Kidney glomerular epithelial cell (primary cell): ENCODE measurements at places on chromosomes 6 and 20.

DNA sequence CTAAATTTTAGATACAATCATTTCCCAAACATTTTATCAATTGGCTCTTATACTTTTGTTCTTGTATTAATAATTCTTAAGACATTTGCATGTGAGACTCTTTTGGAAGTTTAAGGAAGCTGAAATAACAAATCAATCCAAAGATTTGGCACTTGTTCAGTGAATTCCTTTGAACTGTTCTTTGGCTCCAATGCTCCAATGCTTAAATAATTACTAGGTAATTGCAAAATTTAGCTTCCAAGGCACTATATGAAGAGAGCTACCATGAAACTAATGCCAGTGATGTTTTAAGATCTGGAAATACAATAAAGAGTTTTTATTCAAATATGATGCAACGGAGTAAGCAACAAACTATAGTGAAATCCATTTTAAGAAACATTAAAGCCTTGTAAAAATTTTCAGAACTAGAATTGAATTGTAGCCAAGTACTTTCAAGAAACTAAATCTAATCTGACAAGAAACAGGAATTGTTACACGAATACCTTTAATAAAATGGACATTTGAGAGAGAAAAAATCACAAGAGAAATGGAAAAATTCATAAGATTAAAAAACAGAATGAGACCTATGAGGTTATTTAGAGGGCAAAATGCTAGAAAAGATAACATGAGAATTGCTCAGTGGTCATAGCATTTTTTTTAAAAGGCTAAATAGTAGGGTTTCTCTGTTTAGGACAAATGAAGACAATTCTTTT lies 43.6 kb upstream of the SMLR1 start:
- no peak for DNase-seq

DNA sequence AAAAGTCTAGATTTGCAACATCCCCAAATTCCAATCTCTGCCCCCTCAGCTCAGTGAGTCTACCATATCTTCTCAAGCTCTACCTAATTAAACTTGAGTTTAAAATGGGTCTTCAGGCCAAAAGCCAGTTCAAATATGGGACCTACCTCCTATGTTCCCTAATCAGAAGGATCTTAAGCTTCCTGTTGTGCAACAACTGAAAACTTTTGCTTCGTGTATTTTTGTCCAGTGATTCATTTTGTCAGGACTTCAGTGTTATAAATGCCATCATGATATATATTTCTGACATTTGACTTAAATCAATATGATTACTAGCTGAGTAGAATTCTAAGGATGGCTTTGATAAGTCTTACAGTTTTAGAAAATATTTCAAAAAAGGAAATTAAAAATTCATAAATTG lies 622.6 kb upstream of the PTCHD4 start:
- no peak for DNase-seq

DNA sequence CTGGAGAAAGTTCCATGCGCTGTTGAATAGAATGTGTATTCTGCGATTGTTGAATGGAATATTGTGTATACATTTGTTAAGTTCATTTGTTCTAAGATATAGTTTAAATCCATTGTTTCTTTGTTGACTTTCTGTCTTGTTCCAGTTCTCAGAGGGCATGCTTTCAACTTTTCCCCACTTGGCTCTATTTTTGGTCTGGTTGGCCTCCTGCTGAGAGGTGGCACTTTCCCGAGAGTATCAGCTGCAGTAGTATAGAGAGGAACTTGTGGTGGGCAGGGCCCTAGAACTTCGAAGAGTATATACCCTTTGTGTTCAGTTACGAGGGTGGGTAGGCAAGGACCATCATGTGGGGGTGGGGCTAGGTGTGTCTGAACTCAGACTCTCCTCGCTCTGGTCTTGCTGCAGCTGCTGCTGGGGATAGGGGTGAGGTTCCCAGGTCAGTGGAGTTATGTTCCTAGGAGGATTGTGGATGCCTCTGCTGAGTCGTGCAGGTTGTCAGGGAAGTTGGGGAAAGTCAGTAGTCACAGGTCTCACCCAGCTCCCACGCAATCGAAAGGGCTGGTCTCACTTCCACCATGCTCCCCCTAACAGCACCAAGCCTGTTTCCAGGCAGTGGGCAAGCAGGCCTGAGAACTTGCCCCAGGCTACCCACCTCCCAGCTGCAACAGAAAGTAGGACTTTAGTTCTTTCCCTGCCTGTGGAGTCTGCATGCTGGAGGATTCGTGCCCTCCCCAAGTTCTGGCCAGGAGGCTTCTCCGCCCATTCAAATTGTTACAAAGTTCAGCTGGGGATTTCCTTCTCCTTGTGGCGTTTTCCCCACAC lies 118.9 kb upstream of the SSTR4 start:
- no peak for DNase-seq

- no peak for DNase-seq
Measured at GRCh38 chr20:46830886-46831632, 63.6 kb upstream of the EYA2 start.

GRCh38 chr6:170098428-170099170 lies 192.3 kb downstream of the DLL1 start:
- no peak for DNase-seq

DNA sequence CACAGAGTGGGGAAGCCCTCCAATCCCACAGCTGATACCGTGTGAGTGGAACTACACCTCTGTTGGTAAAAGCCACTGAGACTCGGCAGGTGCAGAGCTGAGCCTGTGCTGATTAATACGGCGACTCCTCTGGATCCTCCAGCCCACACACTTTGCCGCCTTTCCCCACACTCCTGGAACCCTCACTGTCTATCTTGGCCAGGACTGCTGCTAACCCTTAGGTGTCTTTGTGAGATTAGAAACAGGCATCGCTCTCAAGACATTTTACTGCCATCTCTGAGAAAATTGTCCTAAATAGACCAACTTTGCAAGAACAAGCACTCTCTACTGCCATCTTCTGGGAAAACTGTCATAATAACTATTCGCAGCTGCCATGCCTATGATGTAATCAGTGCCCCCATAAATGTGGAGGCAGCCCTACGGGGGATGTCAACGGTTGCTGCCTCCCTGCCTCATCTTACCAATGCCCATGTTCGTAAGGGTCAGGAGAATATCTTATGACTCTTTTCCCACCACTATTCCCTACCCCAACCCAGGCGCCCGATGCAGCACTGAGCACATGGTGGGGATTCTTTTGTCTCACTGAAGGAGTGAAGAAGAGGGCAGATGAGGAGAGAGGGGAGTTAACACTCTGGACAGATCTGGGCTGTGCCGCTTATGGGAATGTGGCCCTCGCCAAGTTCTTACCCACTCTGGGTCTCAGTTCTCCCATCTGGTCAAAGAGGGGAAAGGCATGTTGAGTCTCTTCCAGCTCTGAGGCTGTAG lies 26.1 kb upstream of the KCNB1 start:
- DNase-seq, result peak; percentile 48

DNA sequence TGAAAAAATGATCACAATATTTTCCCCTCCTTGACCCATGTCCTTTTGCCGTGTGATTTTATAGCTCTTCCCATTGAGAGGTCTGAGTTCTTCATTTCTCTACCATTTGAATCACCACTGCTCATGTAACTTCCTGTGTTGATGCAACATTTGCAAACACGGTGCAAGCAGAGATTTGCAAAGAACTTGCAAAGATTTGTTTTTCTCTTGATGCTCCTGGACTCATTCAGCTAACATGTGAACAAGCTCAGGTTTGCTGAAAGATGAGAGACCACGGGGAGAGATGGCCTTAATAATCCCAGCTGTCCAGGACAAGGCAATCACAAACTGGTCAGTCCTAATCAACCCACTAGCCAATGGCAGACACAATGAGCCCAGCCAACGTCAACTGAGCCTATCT lies 8.6 kb downstream of the VNN2 start:
- DNase-seq, result no peak

GRCh38 chr6:39172377-39172757 lies 56.9 kb downstream of the KCNK5 start:
- DNase-seq, result no peak

DNA sequence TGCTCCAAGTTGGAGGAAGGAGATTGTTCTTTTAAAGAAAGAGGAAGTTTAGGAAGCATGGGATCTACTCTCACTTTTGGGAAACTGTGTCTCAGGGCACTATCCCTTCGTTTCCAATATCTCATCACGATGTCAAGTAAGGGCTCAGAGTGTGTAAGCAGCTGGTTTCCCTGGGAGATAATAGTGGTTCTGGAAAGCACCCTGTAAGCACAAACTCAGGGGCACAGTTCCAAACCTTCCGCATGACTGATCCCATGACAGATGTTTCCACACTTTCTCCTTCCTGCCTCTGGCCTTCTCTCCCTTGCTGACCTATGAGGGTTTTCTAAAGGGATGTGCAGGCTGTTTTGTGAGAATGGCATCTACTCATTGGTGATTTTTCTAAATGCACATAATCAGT lies 33.9 kb downstream of the ADTRP start:
- peak; percentile 68 for DNase-seq

DNA sequence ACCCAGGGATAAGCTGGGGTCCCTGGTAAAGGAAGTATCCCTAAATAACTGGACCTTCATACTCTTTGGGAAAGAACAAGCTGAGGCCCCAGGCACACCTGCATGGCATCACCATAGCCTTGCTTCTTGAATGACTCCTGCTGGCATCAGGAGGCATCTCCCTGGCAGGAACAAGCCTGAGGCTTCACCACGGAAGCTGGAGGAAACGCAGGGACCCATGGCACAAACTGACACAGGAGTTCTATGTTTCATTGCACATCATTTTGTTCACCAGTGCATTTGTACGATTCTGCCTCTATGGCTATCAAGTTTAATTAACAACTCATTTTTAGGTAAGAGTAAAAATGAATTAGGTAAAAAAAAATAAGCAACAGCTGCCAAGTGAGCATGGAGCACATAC lies 619 bp upstream of the PDE7B start:
- no peak for DNase-seq

DNA sequence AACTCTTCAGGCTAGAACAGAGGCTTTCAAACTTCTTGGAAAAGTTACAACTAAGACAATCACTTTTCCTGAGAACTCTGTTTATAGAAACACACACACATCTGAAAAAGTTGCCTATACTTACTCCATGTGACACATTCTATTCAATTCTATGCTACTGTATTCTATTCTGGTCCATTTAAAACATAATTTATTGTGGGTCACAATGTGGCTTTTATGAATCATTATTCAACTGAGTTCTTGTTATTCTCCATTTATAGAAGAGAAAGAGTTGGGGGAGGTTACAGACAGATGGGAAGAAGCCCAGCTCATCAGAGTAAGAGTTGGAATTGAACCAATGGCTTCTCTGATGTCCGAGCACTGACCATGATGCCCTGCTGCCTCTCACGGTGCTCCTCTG lies 21.6 kb upstream of the BCAS1 start:
- no peak for DNase-seq

GRCh38 chr6:16181439-16182297 lies 52.8 kb downstream of the MYLIP start:
- no peak for DNase-seq

- DNase-seq, result no peak
Measured at GRCh38 chr20:64142590-64142989, 21.7 kb upstream of the MYT1 start.

DNA sequence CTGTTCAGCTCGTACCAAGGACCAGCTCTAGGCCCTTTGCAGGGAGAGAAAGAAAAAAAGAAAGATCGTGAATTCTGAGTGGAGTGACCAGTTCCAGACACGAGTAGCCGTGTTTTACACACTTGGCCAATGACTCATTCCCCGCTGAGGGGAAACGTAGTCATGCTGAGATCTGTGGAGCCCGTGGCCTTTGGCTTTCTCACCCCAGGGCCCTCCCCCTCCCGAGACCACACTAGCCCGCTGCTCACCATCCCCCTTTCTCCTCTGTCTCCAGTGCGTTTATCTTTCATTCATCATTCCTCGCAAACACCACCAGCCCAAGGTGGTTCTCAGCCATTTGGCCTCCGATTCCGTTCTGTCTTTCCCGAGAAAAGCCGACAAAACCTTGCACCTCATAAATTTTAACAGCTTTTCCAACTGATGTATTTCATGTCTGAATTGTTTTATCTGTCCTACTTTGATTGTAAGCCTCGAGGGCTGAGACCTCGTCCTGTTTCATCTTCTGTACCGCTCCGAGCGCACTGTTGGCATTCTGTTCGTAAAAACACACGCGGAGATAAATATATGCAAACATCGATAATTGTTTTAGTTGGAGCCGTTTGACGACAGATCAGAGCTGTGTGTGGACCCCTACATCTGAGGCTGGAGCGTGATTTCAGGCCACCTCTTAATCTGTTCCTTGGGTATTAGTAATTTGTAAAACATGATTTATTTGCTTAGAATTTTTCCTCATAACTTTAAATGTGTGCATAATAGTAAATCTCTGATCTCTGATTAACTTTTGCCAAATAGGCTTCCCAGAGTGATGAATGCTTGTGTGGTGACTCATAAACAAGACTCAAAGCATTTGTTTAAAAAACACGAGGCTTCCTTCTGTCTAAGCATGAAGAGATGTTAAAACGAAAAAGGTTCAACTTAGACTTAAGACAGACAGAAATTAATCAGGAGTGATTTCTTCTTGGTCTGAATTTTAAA lies 336.6 kb downstream of the CDH4 start:
- peak; percentile 43 for DNase-seq

DNA sequence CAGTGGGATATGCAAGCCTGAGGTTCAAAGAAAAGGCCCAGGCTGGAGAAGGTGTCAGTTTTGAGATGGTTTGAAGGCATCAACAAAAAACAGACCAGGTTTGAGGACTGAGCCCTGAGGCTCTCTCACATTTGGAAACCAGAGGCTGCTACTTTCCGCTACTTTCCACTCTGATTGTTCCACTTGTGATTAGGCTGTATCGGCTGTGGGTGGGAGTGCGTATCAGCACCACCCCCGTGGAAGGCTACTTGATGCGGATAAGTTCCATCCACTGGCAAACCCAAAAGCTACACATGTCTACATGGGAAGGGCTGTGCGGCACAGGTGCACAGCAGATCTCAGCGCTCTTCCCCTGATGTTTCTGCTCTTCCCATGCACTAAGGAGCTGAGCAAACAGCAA lies 198.7 kb downstream of the GMPR start:
- DNase-seq, result no peak

- no peak for DNase-seq
Measured at GRCh38 chr20:53186635-53187034, 214.5 kb downstream of the TSHZ2 start.

DNA sequence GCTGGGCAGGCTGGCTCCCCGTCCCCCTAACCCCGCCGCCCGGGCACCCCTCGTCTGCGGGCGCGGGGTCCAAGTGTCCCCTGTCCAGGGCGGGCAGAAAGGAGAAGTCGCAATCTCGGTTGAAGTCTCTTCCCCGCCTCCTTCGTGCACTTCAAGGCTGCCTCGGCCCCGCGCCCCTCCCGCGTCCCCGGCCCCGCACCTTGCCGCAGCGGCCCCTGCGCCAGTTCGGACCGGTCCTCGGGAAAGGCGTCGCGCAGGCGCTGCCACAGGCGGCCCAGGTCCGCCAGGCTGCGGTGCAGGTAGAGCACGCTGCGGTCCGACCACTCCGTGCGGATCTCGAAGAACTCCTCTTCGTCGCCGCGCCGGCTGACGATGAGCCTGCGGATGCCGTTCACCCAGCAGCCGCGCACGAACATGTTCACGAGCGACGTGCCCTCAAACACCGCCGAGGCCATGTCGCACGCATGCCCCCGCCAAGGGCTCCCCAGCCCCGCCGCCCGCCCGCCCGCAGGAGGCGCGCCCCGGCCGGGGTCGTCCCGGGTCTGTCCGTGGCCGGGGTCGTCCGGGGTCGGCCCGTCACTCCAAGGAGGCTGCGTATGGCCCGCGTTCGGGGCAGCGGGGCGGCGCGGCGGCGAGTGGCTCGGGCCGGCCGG lies at the start of gene PXDC1:
TSS of gene PXDC1 (minus strand) at position 637 of the 653 bp plus-strand sequence. CDS start at position 455, 182 bp downstream.
- DNase-seq, result no peak

GRCh38 chr6:39608652-39609345 lies 116.4 kb downstream of the KIF6 start:
- peak; percentile 25 for DNase-seq
